ENCODE measurements at places on chromosomes 6 and 20.
A peak's percentile ranks its signal among the peaks of the same experiment; 100 is the strongest.

GRCh38 chr20:13909067-13909466 lies 81.3 kb downstream of the SEL1L2 start:
- no peak for DNase-seq

GRCh38 chr6:167543602-167544497 lies 219.0 kb downstream of the TTLL2 start:
- no peak for DNase-seq

- no peak for DNase-seq
These were observed 19.7 kb upstream of the NTSR1 start for GRCh38 chr20:62688855-62689460.

DNA sequence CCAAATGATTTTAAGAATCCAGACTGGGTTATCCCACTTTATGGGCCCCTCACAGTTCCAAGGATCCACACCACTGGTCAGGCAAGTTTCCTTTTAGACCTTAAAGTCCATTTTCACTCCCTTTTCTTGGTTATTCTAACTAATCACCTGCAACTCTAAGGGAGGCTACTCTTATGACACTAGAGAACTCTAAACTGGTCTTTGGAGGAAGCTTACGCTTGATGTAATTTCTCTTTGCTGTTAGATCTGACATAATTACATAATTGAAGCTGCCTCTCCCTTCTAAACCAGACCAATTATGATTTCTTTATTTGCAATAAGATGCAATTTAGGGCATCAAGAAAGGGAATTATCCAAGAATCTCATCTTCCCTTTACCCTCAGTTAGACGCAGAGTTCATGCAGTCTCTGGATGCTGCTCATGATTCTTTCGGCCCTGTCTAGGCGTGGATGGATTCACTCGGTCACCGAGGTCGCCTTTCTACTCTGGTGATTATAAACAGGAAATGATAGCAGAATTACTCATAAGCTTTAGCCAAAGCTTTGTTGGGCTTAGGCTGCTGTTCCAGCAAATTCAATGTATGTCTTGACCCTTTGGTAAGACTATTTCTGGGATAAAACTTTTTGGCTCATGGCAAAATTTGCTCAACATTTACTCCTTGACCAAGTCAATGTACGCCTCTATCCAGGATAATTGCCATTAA lies 166.4 kb upstream of the PRND start:
- DNase-seq: no peak

DNA sequence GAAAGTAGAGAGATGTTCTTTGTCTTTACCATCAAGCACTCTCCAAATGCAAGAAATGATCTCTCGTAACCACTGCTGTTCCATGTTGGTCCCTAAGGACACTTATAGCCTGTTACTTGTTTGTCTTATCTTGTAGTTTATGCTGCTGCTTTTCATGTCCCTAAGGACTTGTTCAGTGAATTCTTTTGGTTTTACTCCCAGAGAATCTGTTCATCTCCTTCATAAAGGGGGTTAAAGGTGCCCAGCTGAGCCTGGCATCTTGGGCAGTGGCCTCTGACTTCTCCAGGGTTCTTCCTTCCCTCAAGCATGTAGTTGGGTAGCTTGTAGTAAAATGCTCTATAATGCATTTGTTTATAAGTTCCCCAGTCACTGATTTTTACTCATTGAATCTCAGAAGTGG lies 864 bp upstream of the PKIG start:
- DNase-seq: no peak

- DNase-seq: no peak
These were observed at the start of gene ATXN1 for GRCh38 chr6:16760516-16761470. Gene ATXN1, minus strand, starts transcription at chr6:16761460.

GRCh38 chr20:22008456-22008855 lies 303.0 kb downstream of the PAX1 start:
- no peak for DNase-seq

GRCh38 chr20:38748097-38748860 lies at the start of gene ACTR5:
Gene ACTR5, plus strand, starts transcription at chr20:38748460. Its CDS starts 19 bp downstream, at chr20:38748479.
- DNase-seq: peak; percentile 93

DNA sequence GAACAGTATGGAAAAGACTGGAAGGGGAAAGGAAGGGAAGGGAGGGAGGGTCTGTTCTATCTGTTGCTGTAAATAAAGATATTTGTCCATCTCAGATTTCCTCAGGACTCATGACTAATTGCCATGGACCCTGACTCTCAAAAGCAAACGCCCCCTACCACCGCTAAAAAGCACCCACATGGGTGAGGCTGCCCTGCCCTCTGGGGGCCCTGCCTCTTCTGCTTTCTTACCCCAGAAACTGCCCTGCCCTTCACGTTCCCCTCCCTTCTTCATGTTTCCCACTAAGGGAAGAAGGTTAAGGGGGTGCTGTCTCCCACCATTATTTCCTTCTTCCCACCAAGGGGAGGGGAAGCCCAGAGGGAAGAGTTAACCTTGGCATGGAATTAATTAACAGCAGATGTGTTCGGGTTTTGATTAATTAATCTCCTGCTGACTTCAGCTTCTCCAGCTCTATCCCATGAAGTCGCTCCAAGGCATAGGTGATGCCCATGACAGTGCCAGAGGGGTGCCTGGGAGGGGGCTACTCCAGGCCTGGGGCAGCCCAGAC lies 16.0 kb downstream of the MDFI start:
- no peak for DNase-seq

DNA sequence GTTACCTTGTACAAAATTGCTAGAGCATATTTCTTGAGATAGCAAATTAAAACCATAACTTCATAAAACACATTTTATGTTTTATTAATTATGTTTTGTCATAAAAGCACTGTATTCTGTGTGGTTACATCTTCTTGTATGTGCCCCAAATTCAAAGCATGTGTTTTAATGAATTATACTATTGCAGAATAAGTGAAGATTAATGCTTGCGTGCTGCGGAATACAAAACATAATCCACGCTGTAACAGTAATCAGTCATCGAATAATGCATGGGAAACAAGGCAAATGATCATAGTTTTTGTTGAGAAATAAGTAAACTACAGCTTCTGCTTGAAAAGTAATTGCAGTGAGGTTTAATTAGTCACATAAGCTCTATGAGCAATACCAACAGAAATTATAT lies 459.2 kb upstream of the SOX4 start:
- DNase-seq: no peak

GRCh38 chr20:25654487-25654886 lies 30.7 kb upstream of the NANP start:
- DNase-seq: no peak

- no peak for DNase-seq
These were observed 9.2 kb downstream of the SIM1 start for GRCh38 chr6:100455230-100456124.

- DNase-seq: no peak
These were observed 16.6 kb upstream of the MAP7 start for GRCh38 chr6:136566851-136567250.

Measured in right atrium auricular region (tissue), 2 donors.